ENCODE measurements at places on chromosomes 11 and 22.

GRCh38 chr22:44505796-44506354 is 7.8 kb upstream of the RTL6 start:
- no peak for DNase-seq

DNA sequence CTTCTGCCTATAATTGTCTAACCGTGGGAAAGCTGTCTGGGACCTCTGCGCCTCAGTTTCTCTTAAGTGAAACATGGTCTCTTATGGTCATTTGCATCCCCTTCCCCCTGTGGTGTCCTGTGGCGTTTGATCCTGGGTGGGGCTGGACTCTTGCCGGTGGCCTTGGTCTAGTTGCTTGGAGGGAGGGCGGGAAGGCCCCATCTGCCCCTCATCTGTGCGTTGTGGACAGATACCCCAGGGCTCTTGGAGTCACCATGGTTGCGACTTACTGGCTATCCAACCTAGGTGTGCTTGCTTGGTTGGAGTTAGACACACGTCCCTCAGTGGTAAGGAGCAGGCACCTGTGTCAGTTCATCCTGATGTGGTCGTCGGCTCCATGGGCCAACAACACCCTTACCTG is 15.2 kb downstream of the SHANK3 start:
- peak; percentile 42 for DNase-seq

- no peak for DNase-seq
Measured at GRCh38 chr22:45636683-45637082, 35.0 kb upstream of the ATXN10 start.

DNA sequence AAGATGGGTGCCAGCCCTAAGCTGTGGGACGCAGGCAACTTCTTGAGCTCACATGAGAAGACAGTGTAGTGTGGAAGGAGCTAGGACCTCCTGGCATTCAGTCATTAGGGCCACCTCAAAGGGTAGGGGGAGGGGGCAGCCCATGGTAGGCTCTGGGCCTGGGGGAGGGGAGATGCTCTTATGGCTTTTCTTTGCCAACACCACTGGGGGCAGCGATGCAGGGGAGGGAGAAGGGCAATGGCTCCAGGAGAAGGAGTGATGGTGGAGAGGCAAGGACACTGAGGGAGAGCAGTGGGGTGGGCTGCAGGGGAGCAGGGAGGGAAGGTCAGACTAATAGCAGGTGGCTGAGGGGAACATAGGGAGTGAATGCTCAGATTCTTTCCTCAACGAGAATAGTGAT is 63.3 kb upstream of the SUSD2 start:
- DNase-seq = no peak

- no peak for DNase-seq
Measured at GRCh38 chr11:20000351-20001134, 159.7 kb downstream of the DBX1 start.

DNA sequence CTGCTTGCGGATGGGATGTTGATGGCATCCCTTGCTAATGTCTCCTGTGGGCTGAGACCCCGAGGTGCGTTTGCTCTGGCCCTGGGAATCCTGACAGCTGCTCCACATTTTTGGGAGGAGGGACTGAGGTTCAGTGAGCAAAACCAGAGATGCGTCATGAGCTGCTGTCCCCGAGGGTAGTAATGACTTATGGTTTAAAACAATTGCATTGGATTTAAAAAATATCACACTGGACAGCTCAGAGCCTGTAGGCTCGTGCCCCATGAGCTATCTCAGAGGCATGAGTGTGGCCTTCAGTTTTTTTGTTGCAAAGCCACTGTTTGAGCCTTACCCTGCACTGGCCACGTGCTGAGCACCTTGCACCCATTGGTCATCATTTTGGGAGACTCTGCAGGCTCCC is 20.9 kb upstream of the PARVG start:
- no peak for DNase-seq

DNA sequence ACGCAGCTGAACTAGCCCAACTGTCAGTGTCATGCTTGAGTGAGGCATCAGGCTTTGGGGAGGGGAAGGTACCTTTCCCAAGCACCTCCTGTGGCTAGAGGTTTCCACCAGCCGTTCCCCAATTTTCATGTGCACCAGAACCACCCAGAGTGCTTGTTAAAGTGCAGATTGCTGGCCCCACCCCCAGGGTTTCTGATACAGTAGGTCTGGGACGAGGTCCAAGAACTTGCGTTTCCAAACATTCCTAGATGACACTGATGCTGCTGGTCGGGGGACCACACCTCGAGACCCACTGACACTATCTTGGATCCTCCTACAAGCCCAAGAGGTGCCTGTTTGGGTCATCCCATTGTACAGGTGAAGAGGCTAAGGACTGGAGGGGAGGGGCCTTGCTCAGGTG is 59.8 kb downstream of the PDE2A start:
- no peak for DNase-seq

- no peak for DNase-seq
Measured at GRCh38 chr11:10274726-10275125, 19.3 kb downstream of the SBF2 start.

GRCh38 chr22:49515475-49515874 is 312.2 kb downstream of the BRD1 start:
- no peak for DNase-seq

DNA sequence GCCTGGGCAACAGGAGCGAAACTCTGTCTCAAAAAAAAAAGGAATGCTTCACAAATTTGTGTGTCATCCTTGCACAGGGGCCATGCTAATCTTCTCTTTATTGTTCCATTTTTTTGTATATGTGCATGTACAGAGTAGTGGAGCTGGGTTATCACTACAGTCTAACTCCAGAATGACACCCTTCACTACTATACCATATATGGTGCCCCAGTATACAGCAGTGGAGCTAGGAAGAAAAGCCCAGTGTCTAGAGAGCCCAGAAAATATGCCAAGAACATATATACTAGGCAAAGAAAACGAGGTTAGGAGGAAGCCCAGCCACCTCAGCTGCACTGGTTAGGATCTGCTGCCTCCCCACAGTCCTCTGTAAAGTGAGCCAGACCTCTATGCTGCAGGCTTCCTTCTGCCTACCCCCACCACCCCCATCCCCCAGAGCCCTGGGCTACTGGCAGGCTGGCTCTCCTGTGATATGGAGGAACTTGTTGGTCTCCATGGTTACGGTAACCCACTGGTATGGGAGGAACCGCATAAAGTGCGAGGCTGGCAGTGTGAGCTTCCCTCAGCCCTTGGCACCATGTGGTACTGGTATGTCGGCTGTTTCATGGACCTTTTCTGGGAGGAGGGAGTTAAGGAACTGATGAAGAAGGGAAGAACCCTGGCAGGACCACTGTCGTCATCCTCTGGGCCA is 34.3 kb downstream of the RCOR2 start:
- DNase-seq = peak; percentile 29

DNA sequence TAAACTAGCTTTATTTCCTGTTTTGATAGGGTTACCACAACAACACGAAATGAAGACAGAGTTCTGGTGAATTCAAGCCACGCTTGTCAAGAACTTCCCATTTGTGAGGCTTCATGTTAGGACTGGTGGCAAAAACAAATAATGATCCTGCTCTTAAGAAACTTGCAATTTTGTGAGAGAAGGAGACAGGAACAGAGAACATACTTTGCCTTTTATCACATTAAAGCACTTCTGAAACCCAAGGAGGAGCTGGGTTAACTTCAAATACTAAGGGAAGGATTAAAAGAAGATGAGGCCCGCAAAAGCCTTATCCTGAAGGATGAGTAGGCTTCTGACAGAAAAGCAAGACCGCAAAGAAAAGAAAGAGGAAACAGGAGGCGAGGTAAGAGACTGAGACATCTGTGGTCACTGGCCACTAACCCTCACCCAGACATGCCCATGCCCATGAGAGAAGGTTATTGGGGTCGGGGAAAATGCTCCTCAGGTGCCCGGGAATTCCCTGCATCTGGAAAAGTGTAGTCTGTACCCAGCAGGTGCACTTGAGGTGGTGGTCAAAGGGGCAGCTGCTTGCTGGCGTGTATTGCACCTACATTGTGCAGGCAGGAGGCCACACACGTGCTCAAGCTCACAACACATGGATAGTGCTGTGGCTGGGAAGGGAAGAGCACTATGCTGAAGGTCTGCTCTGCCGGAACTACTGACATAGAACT is 50.5 kb downstream of the MAPK1 start:
- no peak for DNase-seq

GRCh38 chr11:131561501-131561900 is 191.1 kb downstream of the NTM start:
- DNase-seq = no peak

GRCh38 chr11:78453140-78453935 is 35.7 kb upstream of the GAB2 start:
- DNase-seq = no peak

- DNase-seq = no peak
Measured at GRCh38 chr11:44507896-44508445, 57.5 kb upstream of the CD82 start.

GRCh38 chr11:5335170-5335569 is 8.2 kb downstream of the OR51B5 start:
- no peak for DNase-seq

GRCh38 chr11:126561327-126561893 is 205.9 kb downstream of the ST3GAL4 start:
- no peak for DNase-seq

DNA sequence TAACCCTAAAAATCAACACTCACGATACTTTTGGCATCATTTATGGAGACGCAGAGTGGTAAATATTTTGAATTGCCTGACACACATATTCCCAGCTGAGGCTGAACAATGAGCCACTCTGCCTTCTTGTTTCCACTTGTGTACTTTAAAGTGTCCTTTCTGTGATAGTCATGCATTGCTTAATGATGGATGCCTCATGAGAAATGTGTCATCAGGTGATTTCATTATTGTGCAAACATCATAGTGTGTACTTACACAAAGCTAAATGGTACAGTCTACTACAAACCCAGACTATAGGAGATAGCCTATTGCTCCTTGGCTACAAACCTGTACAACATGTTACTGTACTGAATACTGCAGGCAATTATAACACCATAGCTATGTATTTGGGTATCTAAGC is 44.2 kb downstream of the MRE11 start:
- DNase-seq = no peak

DNA sequence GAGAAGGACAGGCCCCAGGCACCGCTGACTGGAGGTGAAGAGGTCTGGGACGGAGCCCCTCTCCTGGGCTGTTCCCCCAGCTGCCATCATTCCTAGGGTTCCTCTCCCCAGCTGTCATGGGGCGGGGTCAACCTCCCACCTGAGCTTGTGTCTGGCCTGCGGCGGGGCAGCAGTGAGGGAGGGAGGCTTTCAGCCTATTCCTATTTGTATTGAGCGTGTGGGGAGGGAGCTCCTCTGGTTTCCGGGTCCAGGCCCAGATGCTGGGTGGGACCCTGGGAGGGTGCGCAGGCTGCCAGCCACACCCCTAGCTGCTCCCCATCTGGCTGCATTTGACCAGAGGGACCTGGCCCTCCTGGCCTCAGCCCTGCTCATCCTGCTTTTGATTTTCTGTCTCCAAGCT is 13.7 kb downstream of the TSPAN4 start:
- no peak for DNase-seq

DNA sequence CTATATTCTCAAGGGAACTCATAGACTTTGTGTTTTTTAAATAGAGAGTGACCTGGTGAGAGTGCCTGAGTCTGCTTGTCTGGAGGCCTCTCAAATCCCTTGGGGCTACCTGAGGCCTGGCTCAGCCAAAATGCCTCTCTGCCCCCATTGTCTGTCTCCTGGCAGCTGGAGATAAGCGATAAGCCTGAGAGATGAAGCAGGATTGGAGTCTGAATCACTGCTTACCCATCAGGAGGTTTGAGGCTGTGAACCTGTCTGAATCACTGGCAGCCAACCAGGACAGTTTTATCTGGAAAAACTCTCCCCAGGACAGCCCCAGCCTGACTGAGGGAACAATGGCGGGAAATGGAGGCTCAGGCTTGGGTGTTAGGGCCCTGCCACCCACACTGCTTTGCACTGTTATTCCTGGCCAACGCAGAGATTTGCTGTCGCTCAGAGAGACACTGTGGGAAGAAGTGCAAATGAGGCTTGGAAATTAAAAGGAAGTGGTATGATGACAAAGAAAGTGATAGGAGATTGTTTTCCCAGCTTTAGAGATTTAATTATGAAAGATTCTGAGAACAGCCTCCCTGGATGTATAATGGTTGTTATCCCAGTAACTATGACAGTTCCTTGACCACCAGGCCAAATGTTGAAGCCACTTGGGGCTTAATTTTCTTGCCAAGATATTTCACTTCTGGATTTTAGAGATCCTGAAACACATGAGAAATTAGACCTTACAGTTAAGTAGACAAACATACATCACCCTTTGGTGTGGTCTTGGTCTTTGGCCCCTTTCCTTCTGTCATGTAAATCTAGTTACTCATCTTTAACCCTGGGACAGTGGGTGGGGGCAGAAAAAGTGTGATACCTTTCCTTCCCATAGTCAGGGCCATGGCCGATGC is 102.1 kb downstream of the RASSF10 start:
- no peak for DNase-seq

- peak; percentile 42 for DNase-seq
Measured at GRCh38 chr11:27209562-27210005, 153.4 kb downstream of the CCDC34 start.

- no peak for DNase-seq
Measured at GRCh38 chr11:8315463-8315862, 51.8 kb upstream of the LMO1 start.

GRCh38 chr11:88307749-88308425 is 29.6 kb downstream of the CTSC start:
- no peak for DNase-seq

DNA sequence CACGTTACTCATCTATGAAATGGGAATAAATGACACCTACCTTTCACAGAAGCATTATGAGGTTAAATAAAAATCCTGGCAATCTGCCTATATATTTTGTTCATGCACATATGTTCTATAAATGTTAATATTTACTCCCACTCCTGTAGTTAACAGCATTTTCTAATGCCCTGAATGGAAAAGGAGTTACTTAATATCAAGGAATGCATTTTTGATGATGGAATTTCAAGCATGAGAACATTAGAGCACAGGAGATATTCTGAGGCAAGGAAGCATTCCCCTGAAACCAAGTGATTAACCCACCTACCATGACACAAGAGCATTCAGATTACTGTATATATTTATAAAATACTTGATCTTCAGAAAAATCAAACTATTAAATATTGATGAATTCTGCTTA is 102.1 kb downstream of the ARHGAP32 start:
- DNase-seq = no peak

- DNase-seq = no peak
Measured at GRCh38 chr11:131402040-131402439, 31.6 kb downstream of the NTM start.

DNA sequence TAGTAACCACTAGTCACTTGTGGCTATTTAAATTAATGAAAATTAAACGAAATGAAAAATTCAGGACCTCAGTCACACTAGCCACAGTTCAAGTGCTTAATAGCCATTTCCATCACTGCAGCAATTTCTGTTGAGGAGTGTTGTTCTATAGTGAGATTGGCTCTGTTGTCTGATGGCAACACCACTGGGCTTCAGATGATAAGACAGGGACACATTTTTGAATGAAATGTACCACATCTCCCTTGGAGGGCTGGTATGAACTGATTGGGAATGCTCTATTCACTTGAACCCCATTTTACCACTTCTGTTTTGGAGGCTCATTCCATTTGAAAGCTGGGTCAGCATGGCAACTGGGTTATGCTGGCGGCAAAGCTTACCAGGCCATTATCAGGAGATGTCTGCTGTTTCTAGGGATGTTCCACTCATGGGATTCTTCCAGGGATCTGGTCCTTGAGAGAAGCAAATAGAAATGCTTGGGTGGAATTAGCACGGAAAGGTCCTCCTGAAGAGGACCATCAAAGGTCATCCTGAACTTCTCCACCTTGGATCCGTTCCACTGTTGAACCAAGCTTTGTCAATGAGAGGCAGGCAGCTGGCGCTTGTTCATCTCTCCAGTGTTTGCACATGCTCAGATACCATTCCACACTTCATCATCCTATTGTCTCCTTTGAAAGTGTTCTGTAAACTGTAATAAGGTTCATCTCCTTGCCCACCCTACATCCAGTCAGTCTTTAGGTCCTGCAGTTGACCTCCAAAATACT is 7.6 kb downstream of the AMOTL1 start:
- no peak for DNase-seq
